ENCODE measurements at places on chromosomes 16 and 17.

GRCh38 chr17:39164675-39165143 lies 1.3 kb downstream of the ARL5C start:
- DNase-seq: peak; percentile 92

DNA sequence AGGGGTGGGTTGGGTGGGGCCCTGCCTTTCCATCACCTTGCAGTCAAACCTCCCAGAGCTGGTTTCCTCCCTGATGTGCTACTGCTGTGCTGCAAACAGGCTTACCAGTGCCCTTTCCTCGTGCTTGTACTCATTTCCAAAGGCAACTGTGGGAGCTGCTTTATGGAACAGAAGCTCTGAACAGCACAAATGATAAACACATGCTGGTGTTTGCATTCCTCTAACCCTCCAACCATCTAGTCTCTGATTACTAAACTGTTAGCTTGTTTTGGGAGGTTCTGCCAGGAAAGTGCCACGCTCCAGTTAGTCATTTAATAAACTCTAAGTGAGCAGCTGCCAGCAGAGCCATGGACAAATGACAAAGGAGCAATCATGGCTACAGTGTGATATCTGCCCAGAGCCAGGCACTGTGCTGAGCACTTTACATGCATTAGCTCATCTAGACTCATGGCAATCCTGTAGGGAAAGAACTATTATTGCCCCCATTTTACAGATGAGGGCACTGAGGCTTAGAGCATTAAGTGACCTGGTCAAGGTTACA lies 110.4 kb downstream of the VAT1L start:
- peak; percentile 72 for DNase-seq

GRCh38 chr16:54369861-54370260 lies 83.3 kb upstream of the IRX3 start:
- DNase-seq: no peak

DNA sequence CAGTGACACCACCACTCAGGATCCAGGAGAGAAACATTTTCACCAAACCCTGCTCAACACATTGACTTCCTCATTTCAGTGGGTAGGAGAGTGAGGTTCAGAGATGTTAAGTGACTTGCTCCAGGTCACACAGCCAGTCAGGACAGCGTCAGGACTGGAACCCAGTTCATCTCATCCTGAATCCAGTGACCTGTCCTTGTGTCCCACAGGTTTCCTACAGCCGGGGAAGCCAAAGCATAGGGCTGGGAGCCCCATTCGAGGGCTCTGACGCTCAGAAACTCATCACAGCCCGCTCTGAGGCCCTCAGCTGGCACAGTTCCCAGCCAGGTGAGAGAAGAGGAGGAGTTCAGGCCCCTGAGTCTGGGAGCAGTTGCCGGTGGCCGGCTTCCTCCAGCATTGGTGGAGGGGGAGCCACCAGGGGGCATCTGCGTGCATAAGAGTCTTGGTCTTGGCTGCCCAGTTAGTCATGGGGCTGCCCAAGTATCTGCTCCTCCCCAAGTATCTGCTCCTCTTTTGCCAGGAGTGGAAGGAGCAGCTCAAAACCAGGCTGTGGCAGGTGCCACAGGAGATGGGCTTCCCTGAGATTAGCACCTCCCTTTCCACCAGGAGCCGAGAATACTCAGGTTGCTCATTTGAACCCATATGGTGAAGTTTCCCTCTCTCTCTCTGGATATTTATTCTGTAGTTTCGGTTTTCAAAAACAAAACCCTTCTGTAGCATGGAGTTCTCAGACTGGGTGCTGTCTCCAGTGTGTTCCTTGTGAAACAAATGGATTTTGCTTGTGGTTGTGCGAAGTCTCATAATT lies 56.0 kb downstream of the TNFRSF13B start:
- peak; percentile 24 for DNase-seq

DNA sequence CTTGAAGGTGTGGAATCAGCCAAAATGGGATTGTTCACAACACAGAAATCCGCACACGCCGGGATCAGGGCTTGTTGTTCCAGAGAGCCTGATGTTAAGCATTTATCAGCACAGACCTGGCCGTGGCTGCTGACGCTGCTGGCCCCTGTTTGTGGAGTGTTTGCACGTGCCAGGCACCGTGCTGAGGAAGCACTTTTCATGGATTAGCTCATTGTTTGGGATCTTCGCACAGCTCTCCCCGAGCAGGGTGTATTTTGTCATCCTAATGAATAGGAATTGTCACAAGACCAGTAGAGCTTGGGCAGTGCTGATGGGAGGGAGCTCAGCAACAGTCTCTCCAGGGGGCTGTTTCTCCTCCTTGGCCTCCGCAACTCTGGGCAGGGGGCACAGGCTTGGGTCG lies 160.4 kb upstream of the PLCG2 start:
- peak; percentile 35 for DNase-seq

GRCh38 chr17:78142119-78142861 lies 3.9 kb upstream of the C17orf99 start:
- peak; percentile 75 for DNase-seq

DNA sequence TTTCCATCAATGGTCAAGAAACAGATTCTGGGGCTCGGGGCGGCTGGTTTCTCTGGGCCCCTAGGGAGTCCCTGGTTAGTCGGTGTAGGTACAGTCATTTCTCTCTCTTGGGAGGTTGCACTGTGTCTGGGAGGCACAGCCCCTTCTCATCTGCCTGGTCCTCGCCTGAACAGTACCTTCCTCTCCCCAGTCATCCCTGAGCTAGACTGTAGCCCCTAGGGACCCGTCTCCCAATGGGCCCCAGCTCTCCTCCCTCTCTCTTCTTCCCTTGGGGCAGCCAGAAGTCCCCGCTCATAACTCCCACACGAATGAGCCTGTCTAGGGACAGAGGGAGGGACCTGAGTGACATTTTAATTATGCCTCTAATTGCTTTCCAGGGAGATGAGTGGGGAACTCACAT lies 20.2 kb upstream of the CPSF4L start:
- no peak for DNase-seq

GRCh38 chr16:66840883-66841282 lies 3.3 kb upstream of the CA7 start:
- DNase-seq: no peak

DNA sequence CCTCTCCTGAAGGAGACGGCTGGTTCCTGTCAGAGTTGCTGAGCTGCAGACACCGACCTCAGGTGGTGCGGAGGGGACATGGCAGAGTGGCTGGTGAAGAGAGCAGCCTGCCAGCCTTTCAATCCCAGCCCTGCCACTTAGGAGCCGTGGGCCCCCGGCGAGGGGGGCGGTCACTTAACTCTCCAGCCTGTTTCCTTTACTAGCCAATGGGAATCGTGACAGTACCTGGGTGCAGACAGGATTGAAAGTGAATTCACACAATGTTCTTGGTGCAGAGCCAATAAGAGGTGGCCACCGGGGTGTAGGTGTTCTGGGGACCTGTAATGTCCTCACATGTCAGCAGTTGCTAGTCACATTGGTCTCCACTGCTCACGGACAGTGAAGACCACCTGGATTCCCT lies 13.5 kb downstream of the ACE start:
- no peak for DNase-seq

GRCh38 chr17:56978441-56979090 lies 635 bp downstream of the SCPEP1 start:
- DNase-seq: peak; percentile 5

DNA sequence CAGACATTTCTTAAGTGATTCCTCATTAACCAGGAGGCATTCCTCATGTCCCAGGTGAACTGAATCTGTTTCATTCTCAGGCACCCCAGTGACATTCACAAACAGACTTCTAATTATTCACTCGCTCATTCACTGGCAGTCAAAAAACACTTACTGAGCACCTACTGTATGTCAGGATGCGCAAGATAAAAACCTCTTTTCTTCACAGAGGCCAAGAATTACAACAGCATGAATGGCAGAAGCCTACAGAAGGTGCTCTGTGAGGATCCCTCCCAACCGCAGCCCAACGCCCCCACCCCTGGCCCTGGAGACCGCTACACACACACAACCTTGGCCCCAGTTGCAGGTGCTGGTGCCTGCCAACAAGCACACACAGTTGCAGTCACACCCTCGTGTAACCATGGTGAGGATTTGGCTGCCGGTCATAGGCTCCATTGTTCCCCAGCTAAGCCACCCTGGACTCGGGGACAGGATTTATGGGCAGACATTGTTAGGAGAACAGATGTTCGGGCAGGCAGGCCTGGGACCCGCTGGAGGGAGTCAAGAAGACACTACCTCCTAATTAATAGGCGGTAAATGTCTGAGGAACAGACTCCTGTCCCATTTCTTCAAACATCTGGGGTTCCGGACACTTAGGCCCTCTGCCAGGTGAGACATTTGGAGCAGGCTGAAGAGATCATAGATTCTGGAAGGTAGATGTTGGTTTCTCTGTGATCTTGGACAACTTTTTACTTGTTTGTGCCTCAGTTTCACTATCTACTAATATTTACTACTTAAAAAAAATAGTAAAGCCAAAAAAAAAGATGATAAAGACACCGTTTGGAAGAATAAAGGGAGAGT lies 43.2 kb downstream of the CUEDC1 start:
- DNase-seq: peak; percentile 91

DNA sequence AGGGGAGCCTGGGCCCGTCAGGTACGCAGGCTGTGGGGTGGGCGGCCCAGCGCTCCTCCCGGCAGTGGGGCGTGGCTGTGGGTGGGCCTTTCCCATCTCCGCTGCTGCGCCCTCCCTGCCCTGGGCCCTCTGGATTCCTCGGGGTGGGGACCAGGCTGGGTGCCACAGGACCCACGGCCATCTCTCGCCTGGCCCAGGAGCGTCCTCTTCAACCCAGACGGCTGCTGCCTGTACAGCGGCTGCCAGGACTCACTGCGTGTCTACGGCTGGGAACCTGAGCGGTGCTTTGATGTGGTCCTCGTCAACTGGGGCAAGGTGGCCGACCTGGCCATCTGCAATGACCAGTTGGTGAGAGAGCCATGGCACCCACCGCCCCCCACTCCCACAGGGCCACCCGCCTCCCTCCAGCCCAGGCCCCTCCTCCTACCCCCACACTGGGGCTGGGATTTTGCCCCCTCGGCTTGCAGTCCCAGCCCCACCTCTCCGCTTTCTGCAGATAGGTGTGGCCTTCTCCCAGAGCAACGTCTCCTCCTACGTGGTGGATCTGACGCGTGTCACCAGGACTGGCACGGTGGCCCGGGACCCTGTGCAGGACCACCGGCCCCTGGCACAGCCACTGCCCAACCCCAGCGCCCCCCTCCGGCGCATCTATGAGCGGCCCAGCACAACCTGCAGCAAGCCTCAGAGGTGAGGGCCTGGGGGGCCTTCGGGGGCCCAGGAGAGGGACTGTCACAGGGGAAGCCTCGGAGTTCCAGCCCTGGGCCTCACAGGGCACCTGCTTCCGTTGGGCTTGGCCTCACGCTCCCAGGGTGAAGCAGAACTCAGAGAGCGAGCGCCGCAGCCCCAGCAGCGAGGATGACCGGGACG lies 17.2 kb downstream of the KATNB1 start:
- no peak for DNase-seq

DNA sequence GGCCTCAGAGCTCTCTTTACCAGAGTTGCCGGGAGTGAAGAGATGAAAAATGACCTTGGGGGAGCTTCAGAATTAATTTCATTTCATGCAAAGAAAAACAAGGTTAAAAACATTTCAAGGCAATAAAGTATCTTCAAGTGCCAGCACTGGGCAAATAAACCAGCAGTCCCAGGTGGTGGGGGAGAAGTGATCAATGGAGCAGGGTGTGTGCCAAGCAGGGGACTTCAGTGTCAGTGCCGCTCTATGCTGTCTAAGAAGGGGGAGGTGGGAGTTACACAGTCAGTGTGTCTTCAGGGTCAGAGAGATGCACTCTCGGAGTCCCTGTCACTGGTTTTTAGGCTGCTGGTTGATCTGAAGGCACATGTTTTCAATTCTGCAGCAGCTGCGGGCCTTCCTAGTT lies 57.2 kb upstream of the MGAT5B start:
- DNase-seq: no peak

DNA sequence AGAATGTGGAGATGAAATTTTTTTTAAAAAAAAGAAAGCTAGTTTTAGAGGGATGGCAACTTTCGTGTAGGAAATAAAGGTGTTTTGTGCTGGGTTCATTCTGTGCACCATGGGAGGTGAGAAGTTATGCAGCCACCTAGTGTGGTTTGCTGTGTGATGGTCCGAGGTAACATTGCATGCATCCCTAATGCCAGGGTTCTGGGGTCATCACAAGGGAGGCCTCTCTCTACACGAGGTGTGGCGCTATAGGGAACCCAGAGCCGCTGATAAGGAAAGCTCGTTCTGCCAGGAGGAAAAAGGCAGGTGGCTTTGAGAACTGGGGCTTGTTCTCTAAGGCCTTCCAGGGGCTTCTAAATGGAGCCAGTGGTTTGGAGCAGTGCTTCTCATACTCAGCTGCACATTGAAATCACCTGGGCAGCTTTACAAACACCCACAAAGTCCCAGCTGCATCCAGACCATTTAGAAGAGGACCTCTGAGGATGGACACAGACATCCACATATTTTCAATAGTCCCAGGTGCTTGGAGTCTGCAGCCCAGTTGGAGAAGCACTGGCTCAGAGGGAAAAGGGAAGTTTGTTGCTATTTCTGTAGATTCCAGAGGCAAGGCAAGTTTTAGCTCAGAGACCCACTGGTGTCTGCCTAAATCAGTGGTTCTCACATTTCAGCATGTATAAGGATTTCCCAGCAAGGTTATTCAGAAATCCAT lies 43.5 kb downstream of the VPS35L start:
- DNase-seq: no peak

DNA sequence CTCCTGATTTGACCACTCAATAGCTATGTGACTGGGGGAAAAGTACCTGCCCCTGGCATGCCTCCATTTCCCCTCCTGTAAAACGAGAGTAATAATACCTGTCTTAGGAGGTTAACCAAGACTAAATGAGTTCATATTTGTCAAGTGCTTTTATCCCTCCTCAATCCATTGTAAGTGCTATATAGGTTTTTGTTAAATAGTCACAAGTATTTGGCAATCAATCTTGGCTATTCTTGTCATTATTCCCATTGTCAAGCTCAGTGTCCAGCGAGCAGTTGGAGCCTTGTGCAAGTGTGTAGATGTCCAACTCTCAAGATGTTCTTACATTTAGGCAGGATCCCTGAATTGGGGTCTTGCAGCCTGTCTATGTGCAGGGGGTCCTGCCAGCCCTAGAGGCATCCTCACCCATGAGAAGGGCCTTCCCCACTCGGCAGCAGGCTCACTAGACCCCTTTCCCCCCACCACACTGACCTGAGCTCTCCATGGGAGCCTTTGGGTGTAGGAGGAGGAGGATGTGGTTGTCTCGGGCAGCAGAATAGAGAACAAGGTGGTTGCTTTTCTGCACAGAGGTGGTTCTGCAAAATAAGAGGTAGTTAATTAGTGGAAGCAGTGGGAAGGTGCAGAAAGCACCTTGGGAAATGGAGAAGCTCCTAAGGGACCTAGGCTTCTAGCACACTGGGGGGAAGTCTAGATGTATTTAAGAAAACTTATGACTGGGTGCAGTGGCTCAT lies 18.0 kb downstream of the PIK3R6 start:
- no peak for DNase-seq

GRCh38 chr17:66963521-66963908 lies 992 bp upstream of the CACNG4 start:
- DNase-seq: no peak

Measured in astrocyte of the hippocampus (primary cell).